ENCODE measurements at places on chromosomes 2 and 18. TPM values are rescaled to one million over a fixed set of nuclear protein-coding genes. Genes with fewer than 3 reads are reported as not detected.

CHRNA1 gene
- not detected for total RNA-seq

COL5A2 gene
- total RNA-seq: 34.7 TPM

DES gene
- 20.8 TPM for total RNA-seq

INO80C gene
- total RNA-seq: 3.9 TPM

COL4A3 gene
- 8.1 TPM for total RNA-seq

DNA sequence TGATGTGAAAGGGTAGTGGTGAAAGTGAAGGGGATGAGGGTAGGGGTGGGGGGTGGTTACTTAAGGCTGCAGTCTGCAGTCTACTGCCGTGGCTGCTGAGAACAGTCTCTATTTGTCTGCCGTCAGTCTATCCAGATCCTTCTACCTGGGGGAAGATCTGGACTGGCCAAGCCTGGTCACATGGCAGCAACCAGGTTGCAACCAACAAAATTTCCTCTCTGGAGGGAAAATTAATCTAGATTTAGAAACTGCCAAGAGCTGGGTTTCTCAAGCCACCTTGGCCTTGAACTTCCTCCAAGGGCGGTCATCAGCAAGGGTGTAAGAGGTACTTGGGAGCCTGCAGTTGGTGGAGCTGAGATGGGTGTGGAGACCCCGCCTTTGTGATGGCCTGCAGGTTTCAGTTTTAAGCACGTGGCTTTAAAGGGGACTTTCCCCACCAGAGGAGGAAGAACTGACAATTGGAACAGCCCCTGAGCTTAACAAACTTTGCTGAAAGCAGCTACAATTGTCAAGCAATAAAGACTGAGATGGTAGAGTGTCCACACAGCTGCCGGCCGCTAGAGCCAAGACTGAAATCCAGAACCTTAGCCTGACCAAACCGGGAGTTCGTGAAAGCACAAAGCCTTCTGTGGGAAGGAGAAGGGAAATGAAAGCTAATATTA is 31.4 kb upstream of the KCMF1 start:
- DNase-seq: no peak

DNA sequence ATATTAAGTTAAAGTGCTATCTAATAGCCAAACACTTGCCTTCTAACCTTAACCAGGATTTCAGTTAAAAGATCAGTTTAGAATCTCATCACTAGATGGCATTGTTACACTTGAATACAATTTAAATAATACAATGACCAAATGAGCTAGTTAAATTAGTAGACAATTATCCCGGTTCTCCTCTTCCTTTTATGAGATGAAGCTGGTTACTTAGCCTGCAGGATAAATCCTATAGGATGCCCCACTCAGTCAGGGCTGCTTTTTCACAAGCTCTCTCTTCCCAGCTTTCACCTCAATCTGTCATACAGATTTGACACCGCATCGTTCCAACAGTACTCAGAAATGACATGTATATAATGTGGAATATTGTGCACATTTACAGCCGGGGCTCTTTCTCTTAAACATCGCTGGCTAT is 678.8 kb downstream of the KCNJ3 start:
- no peak for DNase-seq

GRCh38 chr2:143558665-143559064 is 429.4 kb downstream of the ARHGAP15 start:
- DNase-seq: no peak

GRCh38 chr2:124024561-124025170 is 421 bp upstream of the CNTNAP5 start:
- DNase-seq: no peak

DNA sequence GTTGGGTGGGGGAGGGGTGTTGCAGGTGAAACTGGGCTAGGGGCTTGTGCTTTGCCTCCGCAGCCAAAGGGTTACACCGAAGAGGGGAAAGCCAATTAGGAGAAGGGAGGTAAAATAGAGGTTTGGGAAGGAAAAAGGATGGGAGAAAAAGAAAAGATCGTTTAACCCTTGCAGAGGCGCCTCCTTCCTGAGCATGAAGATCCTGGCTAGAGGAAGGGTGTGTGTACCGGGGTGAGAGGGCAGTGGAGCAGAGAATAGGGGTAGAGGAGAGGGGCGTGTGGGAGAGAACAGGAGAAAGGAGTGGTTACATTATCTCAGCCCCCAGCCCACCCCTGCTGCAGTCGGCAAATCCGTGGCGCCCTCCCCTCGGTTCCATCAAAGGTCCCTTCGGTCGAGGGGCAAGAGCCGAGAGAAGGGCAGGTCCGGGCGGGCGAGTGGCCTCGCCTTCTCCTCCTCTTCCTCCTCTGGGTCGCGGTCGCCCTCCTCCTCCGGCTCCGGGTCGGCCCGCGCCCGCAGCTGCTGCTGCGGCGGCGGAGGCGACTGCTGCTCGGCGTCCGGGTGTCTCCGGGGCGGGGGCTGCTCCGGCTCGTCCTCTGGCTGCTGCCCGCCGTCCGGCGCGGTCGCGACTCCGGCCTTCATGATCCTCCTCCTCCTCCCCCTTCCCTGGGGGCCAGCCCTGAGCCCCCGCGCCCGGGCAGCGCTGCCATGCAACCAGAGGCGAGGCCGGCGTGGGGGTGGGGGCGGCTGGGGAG is 1.1 kb downstream of the MARCHF4 start:
- DNase-seq: no peak

GRCh38 chr18:61967252-61967891 is 74.6 kb upstream of the RNF152 start:
- DNase-seq: no peak

- DNase-seq: no peak
Observed at GRCh38 chr2:182973441-182974352, 64.6 kb downstream of the NCKAP1 start.
